ENCODE measurements at places on chromosomes 3 and 15. TPM values are rescaled to one million over a fixed set of nuclear protein-coding genes. Genes with fewer than 3 reads are reported as not detected.

The ATR gene
- 9.2 TPM for total RNA-seq

The RPSA gene
- total RNA-seq, result 2,643 TPM

The CACNA1D gene
- total RNA-seq, result not detected

The CCR5 gene
- not detected for total RNA-seq

The C3orf70 gene
- total RNA-seq, result 2.4 TPM

The C3orf80 gene
- total RNA-seq, result 0.18 TPM

The IQCF5 gene
- not detected for total RNA-seq

The ABI3BP gene
- total RNA-seq, result 8.7 TPM

The CACNA2D2 gene
- not detected for total RNA-seq

The PSTPIP1 gene
- not detected for total RNA-seq

The FOXB1 gene
- not detected for total RNA-seq

The CHDH gene
- under 0.01 TPM for total RNA-seq

The CLDN1 gene
- total RNA-seq, result 0.32 TPM

The IGSF11 gene
- not detected for total RNA-seq

The CLRN1 gene
- total RNA-seq, result not detected

The AQP9 gene
- total RNA-seq, result not detected

The FAM3D gene
- total RNA-seq, result not detected

The PIGB gene
- total RNA-seq, result 11.2 TPM

The MEX3B gene
- 11.5 TPM for total RNA-seq

The OR4F15 gene
- not detected for total RNA-seq

The ZDHHC19 gene
- not detected for total RNA-seq

The ROPN1 gene
- total RNA-seq, result not detected

The BSN gene
- 0.36 TPM for total RNA-seq

The SCN11A gene
- total RNA-seq, result not detected

The OXNAD1 gene
- 6.5 TPM for total RNA-seq

The MME gene
- 80.3 TPM for total RNA-seq

The PPP2R3A gene
- 12.3 TPM for total RNA-seq

The SSUH2 gene
- not detected for total RNA-seq

The ZNF385D gene
- total RNA-seq, result 1.5 TPM

The GOLGA6B gene
- not detected for total RNA-seq

The AP3B2 gene
- not detected for total RNA-seq

The TJP1 gene
- 33.7 TPM for total RNA-seq

The RAB6B gene
- total RNA-seq, result 0.81 TPM

The CKMT1B gene
- not detected for total RNA-seq

Measured in cardiac atrium fibroblast (primary cell).